ENCODE measurements at places on chromosomes 1 and 21.

GRCh38 chr1:3410142-3410925 lies 44.1 kb upstream of the ARHGEF16 start:
- DNase-seq = no peak

DNA sequence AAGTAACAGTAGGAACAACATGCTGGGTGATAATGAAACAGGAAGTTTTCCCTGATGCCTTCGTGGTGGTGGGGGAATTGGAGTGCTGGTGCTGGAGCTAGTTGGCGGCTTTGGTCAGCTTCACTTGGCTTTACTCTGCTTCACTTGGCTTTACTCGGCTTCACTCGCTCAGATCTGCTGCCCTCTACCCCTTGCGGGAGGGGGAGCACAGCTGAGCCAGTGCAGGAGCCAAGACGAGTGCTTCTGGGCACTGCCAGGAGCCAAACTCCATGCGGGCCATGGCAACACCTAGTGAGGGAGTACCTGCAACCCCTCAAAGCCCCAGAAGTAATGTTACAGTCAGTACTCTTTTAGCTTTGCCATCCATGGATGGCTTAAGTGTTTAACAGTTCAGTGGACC lies 10.6 kb upstream of the PRKACB start:
- DNase-seq = no peak

DNA sequence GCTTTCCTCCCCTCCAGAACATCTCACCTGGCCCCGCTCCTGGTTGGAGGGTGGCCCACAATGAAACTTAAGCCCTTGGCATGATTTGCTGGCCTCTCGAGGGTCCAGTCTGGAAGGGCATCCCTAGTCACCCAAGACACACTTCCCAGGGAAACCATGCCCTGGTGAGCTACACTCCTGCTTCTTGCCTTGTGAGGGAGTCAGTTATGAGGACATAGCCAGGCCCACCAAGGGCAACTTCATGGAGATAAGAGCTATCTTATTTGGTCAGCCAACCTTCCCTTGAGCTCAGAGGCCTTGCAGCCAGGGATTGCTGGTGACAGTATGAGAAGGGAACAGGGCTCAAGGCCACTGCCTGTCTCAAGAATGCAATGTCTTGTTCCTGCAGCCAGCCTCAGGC lies 9.7 kb downstream of the TNR start:
- no peak for DNase-seq

GRCh38 chr1:112304612-112305011 lies 91.4 kb upstream of the CTTNBP2NL start:
- no peak for DNase-seq

DNA sequence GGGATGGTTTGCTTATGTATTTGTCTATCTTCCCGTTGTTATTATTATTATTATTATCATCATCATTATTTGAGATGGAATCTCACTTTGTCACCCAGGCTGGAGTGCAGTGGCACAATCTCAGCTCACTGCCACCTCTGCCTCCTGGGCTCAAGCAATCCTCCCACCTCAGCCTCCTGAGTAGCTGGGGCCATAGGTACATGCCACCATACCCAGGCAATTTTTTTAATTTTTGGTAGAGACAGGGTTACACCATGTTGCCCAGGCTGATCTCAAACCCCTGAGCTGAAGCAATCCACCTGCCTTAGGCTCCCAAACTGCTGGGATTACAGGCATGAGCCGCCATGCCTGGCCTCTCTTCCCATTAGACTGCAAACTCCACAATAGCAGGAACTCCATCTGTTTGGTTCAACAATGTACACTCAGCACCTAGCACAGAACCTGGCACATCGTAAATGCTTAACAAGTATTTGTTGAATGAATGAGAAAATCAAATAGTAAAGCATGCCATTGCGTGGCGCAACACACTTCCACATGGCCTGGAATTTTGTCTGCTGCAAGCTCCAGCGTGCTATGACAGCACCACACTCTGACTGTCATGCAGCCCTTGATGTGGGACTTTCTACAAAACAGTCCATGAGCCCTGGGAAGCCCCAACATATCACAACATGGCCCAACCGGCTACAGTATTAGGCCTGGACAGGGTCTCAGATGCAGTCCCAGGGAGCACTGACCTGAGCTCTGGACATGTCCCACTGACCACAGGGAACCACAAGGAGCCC lies 3.8 kb upstream of the TINAGL1 start:
- DNase-seq = peak; percentile 59

- DNase-seq = no peak
Measured at GRCh38 chr1:36728846-36729245, 246.1 kb upstream of the CSF3R start.

GRCh38 chr1:30957560-30958222 lies 49.1 kb upstream of the SDC3 start:
- no peak for DNase-seq

GRCh38 chr1:108878678-108879077 lies 1.9 kb downstream of the GPSM2 start:
- DNase-seq = no peak

GRCh38 chr1:31483012-31483946 lies 70.3 kb downstream of the SERINC2 start:
- DNase-seq = peak; percentile 97

- no peak for DNase-seq
Measured at GRCh38 chr1:198915327-198916231, 276.7 kb downstream of the PTPRC start.

GRCh38 chr1:174191349-174191862 lies 32.1 kb downstream of the RABGAP1L start:
- DNase-seq = no peak

DNA sequence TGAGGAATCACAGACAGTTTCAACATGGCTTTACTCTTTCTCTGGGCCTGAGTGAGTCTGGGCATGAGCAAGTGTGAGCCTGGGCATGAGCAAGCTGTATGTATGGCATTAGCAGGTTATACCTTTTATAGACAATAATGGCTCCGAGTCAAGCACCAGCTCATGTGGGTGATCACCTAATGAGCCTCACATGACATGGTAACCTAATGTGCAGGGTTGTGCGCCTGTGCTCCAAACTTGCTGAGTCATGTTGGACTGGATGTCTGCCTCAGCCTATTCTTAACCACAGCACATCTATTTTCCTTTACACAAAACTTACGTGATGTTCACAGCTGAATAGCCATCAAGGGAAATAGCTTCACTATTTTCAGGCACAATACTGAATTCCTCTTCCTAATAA lies 236.2 kb upstream of the NRIP1 start:
- no peak for DNase-seq

DNA sequence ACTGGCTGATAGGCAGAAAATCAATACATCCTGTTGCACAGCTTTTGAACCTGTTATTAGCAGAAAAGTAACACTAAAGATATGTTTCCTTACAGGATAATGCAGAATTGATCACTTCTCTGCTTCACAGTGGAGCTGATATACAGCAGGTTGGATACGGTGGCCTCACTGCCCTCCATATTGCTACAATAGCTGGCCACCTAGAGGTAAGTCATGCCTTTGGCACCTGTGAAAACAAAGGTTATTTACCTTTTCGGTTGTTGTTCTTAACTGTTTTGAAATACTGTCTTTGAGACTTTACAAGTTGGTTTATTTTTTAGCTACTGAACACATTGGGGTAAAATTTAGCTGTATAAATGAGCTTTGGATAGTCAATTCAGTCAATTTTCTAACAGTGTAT lies 36.3 kb downstream of the TNNI3K start:
- DNase-seq = no peak

DNA sequence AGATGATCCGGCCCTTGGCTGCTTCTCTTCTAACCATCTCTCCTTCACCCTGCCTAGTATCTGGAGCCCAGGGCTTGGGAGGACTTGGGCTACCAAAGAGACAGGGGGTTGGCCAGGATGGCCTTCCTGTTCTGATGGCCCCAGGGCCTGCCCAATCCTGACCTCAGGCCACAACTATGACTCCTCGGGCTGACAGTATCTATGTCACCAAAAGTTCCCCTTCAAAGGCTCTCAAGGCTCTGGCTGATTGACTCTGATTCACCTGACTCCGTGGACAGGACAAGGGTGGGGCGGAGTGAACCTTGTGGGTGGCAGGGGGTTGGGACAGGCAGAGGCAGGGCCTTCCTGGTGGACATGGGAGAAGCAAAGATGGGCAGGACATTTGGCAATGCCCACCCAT lies 12.7 kb downstream of the MEF2D start:
- DNase-seq = peak; percentile 30

- DNase-seq = no peak
Measured at GRCh38 chr1:100719490-100719889, at the start of gene VCAM1. VCAM1 (plus strand) TSS chr1:100719742; CDS start chr1:100719861, 119 bp downstream.
